ENCODE measurements at places on chromosomes 11 and 22. TPM values are rescaled to one million over a fixed set of nuclear protein-coding genes. Genes with fewer than 3 reads are reported as not detected.

DNA sequence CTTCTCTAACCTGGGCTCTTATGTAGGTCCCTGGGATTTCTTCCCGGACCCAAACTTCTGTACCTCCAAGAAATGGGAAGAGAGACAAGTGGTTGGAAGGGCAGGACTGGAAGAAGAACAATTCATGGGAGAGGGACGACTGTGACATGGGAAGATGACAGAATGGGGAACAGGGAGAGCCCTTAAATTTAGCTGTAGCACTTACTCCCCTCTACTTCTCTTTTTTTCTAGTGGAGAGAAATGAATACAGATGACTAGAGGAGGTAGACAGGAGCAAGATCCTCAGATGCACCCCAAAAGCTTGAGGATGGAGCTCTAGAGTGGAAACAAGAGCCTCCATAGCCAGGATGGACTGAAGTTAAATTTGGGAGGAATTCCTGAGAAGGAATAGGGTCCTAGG, 2.3 kb downstream of the RHOG start:
- no peak for DNase-seq

DNA sequence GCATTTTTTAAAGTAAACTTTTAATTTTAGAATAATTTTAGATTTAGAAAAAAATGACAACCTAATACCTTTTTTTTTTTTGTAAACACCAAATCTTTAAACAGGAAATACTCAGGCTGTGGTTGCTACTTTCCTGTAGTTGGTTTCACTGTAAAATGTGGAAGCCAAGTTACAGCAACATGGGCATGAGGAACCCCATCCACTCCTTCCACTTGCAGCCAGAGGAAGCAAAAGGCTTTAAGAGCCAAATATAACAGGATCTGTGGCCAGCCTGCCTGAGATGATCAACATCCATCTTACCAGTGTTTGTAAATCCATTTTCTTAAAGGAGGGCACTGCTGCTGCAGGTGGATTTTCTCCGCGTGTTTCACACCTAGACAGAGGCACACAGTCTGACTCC, 66.2 kb downstream of the TNRC6B start:
- DNase-seq = peak; percentile 64

DNA sequence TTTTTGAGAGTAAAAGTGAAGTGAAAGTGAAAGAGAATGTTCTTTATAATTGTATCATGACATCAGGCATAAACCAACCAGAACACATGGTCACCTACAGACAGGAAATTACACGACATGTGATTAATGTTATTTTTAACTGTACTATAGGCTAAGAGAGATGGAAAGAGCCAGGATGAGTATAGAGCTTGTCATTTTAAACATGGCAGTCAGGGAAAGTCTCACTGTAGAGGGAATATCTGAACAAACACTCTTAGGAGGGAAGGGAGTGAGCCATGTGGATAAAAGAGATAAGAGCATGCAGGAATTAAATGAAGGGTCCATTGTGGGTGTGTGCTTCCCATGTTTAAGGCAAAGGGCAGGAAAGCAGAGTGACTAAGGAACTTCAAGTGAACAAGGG, 599.1 kb upstream of the FAT3 start:
- no peak for DNase-seq

GRCh38 chr22:44859641-44860040, 107.3 kb downstream of the ARHGAP8 start:
- DNase-seq = no peak

GRCh38 chr11:78791964-78792363, 217.3 kb upstream of the NARS2 start:
- DNase-seq = no peak

GRCh38 chr11:81253244-81253643, 1480.4 kb downstream of the FAM181B start:
- DNase-seq = no peak

- DNase-seq = no peak
These were observed 128.0 kb downstream of the RBFOX2 start for GRCh38 chr22:35900483-35901168.

DNA sequence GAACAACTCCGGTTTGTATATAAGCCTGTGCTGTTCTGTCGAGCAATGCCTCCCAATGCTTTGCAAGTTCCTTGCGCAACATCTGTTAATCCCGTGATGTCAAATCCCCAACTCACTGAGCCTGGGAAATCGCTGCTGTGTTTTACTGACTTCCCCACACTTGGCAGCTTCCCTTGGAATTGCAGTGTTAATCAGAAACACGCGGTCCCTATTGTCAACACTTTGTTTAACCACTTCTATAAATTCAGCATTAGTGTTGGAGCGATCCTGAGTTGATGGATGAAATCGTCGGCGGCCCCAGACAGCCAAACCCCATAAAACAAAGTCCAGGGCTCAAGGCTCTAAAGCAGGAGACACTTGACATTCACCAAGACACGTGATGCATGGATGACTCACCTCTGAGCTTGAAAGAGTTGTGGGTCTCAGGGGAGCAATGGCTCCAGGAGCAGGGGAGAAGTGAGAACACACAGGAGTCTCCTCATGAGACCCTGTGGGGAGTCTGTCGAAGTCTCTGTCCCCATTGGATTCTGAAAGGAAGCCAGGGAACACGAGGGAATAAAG, 555.3 kb downstream of the MIAT start:
- no peak for DNase-seq

DNA sequence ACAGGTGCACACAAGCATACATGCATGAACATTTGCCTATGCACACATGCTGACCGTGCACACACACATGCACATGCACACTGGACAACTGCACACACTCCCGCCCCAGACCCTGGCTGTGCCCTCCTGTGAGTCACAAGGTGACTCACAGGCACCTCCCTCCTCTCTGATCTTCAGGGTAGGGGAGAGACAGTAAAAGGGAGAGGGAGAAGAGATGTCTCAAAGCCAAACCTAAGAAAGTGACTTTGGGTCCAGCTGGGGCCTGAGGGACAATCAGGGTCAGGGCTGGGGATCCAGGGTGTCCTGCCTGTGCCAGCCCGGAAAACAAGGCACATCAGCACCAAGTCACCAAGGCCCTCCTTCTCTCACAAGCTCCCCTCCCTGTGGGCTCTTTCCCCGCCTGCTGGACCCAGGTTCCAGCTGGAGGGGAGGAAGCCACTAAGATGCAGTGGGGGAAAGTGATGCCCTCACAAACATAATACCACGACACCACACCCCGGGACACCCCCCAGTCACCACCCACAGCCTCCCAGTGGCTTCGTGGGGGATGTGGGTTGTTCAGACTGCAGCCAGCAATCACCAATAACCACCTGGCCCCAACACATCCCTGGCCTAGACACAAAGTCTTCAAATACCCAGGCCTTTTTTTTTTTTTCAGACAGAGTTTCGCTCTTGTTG, 39.3 kb downstream of the PDGFB start:
- DNase-seq = no peak

DNA sequence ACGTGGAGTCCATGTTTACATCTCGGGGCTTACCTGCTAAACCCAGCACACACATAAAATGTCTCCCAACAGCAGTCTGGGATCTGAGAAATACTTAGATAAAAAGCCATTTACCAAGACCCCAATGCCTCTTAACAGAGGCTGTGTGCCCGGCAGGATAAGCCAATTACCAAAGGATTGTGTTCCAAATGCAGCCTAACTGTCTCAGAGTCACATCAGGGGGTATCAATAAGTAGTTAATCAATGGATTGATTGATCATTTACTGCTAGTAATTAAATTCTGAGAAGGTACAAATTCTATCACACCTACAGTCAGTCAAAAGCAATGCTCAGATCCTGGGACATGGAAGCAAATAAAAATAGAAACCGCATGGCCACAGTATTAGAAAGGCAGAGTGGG, 125.6 kb downstream of the DSCAML1 start:
- DNase-seq = no peak

- DNase-seq = no peak
These were observed 3.9 kb downstream of the SPTBN2 start for GRCh38 chr11:66725114-66725513.

- no peak for DNase-seq
These were observed 7.3 kb downstream of the STARD10 start for GRCh38 chr11:72786305-72787215.

DNA sequence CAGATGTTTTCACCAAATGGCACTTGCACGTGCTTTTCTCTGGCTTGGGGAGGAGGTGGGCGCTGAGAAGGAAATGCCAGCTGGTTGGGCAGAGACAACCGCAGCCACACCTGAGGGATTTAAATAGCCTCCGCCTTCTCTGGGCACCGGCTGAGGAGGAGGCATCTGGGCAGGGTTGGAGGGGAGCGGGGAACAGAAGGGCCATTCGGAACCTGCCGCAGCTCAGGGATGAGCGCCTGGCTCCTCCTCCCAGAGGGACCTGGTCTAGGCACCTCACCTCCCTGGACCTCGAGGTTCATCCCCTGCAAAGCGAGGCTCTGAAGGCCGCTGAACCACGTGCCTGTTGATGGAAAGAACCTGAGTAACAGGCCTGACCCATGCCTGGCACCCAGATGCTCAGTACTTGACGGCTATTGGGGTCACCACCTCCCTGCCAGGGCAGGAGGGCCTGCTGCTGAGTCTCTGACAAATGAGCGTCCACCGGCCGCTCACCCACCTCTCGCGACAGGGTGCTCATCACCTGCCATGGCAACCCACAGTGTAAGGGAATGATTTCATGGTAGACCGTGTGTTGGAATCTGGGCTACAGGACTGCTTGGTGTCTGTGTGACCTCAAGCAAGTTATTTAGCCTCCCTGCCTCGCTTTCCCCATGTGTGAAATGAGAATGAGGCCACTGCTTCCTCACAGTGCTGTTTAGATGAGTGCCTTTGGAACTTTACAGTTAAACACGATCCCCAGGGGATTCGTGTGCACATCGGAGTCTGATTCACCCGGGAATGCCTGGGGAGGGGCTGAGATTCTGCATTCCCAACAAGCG, 2.0 kb upstream of the KDELR3 start:
- DNase-seq = no peak

GRCh38 chr22:20249797-20250354, 18.2 kb downstream of the RTN4R start:
- no peak for DNase-seq

- no peak for DNase-seq
These were observed 39.8 kb downstream of the EIF3F start for GRCh38 chr11:8026982-8027381.

GRCh38 chr11:44743959-44744557, 17.3 kb downstream of the TSPAN18 start:
- DNase-seq = no peak

- DNase-seq = no peak
These were observed 7.5 kb downstream of the RASD2 start for GRCh38 chr22:35547987-35548721.

DNA sequence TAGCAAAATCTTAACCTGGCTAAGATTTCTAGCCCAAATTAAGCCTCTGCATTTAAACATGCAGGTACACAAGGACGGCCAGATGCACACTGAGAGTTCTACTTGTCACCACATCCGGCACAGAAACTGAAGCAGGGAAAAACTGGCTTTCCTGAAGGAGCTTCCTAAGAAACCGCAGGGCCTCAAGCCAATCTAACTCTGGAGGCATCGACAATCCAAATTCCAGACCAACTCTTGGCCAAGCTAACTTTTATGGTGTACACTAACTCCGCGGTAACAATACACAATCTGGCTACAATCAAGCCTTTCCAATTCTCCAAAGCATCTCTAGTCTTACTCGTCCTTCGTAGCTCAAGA, 1.2 kb downstream of the MSANTD2 start:
- DNase-seq = peak; percentile 3

- no peak for DNase-seq
These were observed 980.5 kb upstream of the CNTN5 start for GRCh38 chr11:98040061-98040808.

DNA sequence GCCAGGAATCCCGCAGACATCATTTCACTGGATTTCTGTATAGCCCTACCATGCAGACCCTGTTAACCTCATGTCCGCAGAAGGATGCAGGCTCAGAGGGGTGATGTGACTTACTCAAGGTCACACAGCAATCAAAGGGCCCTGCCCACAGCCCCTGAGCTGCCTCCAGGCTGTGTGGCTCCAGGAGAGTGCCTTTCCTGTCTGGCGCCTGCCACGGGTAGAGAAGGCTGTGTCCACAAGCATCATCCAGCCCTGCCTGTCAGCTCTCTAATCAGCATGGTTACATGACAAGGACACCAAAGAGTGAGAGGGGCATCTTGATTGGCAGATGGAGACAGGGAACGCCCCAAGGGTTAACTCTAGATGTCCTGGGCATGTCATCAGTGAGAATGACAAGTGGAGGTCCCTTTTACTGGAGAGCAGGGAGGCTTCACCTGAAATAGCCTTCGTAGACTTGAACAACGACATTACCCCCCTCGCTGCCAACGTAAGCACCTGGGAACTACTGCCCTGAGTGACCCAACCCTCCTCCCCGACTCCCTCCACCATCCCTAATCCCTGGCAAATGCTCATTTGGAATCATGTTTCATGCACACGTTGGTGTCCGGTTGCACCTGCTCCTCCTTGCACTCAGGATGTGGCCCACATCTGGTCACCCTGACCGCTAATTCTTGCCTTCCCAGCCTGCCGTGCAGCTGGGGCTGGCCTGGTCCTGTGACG, 6.9 kb downstream of the FGF19 start:
- no peak for DNase-seq

DNA sequence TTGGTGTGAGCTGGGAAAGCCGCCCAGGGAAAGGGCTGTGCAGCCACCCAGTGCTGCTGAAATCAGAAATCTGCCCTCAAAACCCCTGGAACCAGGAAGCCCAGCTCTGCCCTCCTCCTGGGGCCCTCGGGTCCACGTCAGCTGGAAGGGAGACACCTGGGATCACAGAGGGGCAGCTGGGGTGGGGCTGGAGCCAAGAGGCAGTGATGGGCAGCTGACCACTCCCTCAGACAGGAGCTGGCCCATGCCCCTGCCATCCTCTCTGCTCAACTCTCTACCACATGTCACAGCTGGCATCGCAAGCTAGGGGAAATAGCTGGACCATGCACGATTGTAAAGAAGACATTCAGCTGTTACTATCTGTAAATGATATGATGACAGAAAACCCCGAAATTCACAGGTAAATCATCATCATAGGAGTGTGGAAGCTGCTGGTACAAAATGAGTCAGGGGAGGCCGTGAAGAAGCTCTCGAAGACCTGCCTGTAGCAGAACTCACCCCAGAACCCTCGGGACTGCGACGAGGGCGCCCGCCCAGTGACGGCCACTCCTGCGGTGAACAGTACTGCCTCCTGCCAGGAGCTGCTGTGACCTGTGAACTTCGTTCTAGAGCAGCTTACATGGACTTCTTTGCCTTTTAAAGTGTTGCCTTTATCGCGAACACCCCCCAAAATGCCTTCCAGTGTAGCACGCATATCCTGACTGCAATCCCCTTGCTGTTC, 55.9 kb downstream of the CERK start:
- no peak for DNase-seq

- DNase-seq = no peak
These were observed 88.5 kb upstream of the ANO3 start for GRCh38 chr11:26243426-26243825.

- no peak for DNase-seq
These were observed 41.1 kb downstream of the OSBPL5 start for GRCh38 chr11:3123761-3124733.

The TMEM80 gene
- total RNA-seq = 26.3 TPM

The DSCAML1 gene
- 1.6 TPM for total RNA-seq

The OR52N1 gene
- not detected for total RNA-seq

The HOATZ gene
- not detected for total RNA-seq

The PKDREJ gene
- total RNA-seq = not detected

The CATSPER1 gene
- not detected for total RNA-seq

The SCGB1D2 gene
- not detected for total RNA-seq

All from CD4-positive, CD25-positive, alpha-beta regulatory T cell (primary cell).